ENCODE measurements at places on chromosomes 12 and 14.

GRCh38 chr14:104975481-104976197 lies 2.5 kb downstream of the AHNAK2 start:
- DNase-seq: no peak

GRCh38 chr12:29160230-29160629 lies 11.2 kb downstream of the FAR2 start:
- DNase-seq: no peak

DNA sequence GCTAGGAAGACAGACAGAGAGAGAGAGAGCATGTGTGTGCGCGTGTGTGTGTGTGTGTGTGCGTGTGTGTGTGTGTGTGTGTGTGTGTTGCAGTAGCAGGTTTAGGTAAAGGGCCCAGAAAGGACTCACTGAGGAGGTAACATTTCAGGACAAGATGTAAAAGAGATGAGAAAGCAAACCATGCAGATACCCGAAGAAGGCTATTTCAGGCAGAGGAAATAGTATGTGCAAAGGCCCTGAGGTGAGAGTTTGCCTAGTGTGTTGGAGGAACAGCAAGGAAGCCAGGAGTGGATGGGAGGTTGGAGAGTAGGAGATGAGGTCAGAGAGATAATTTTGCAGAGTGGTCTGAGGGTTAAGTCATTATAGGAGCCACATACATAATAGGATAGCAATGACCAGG lies 754.3 kb upstream of the TBX3 start:
- DNase-seq: no peak

DNA sequence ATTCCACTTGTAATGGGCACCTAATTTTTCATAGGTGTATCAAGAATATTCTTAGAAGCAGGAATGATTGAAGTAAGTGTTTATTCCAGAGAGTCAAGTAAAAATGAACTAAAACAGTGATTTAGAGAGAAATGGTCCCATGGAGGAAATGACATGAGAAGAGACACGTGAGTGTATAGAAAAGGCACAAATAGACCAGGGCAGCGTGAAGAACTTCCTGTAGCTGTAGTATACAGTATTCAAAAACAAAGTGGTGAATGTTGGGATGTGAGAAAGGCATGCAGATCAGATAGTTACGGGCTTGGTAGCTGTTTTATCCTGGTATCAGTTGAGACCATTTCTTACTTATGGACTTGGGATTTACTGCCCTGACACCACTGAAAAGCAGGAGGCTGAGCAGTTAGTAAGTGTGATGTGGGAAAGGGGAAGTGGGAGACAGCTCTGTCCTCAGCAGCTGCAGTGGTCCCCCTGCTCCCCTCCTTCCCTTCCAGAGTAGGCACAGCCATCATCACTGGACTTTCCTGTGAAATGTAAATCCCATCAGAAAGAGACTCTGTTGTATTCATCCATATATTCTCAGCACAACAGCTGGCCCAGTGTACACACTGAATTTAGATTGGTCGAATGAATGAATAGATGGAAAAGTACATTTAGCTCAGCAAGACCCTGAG lies 16.8 kb upstream of the TESPA1 start:
- DNase-seq: no peak

DNA sequence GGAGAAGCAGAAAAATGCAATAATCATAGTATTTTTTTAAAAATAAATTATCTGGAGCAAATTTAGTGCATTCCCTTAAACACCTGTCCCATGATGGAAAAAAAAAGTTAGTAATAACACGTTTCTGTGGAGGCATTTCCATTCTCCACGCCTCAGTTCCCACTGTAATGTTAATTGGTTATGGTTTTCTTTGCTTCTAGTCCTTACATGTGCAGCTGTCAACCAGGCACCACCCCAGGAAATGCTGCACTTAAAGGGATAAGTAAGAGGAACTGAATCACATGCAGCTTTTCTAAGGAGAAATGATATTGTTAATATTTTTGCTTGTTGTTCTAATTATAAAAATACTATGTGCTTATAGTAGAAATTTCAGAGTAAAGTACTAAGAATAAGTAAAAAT lies 240.3 kb downstream of the ZFP36L1 start:
- peak; percentile 78 for DNase-seq

GRCh38 chr14:50230701-50231474 lies 490 bp downstream of the SOS2 start:
- peak; percentile 51 for DNase-seq

- DNase-seq: no peak
Observed at GRCh38 chr12:14904854-14905253, 19.2 kb upstream of the MGP start.

GRCh38 chr12:6124411-6125309 lies at the start of gene VWF:
Gene VWF (minus strand): TSS chr12:6124670. CDS start chr12:6123196, 1,474 bp downstream.
- DNase-seq: no peak

DNA sequence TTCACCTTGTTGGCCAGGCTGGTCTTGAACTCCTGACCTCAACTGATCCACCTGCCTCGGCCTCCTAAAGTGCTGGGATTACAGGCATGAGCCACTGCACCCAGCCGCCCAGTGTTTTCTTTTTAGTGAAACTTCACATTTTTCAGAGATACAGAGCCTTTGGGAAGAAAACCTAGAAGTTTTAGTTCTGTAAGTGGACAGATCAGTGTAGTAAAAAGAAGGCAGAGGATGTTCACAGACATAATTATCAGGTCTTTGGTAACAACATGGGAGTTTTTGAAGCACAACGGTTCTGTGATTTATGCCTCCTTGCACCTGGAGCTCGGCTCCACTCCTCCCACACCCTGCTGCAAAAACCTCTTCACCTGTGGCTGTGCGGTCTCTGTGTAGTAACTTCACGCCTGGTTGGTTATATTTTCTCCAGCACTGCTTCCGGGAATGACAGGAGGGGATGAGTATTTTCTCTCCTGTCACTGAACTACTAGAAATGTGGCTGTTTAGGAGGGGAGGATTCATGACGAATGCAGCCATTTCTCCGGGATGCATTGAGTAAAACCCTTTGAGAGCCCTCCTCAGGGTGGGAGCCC lies 67.0 kb downstream of the ARF6 start:
- DNase-seq: peak; percentile 98

DNA sequence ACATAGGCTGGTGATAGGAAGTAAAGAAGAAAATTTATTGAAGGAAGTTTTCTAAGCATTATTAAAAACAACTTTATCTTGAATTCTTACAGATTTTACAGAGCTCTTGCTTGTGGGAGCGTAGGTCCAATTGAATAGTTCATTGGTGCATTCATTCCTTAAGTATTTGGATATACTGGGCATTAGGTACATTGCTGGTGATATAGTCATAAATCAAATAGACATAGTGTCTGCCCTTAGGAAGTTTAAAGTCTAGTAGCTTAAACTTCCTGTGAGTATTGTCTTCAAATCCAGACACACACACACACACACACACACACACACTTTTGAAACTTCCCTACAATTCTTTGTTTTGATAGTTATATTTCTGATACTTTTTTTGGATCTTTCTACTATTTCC lies 226.7 kb downstream of the FUT8 start:
- DNase-seq: peak; percentile 33

DNA sequence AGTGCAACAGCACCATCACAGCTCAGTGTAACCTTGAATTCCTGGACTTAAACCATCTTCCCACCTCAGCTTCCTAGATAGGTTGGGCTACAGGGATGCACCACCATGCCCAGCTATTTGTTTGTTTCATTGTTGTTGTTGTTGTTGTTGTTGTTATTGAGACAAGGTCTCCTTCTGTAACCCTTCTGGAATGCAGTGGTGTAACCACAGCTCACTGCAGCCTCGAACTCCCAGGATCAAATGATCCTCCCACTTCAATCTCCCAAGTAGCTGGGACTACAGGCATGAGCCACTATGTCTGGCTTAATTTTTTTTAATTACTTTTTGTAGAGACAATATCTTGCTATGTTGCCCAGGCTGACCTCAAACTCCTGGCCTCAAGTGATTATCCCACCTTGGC lies 1.2 kb upstream of the NEMP1 start:
- DNase-seq: no peak

DNA sequence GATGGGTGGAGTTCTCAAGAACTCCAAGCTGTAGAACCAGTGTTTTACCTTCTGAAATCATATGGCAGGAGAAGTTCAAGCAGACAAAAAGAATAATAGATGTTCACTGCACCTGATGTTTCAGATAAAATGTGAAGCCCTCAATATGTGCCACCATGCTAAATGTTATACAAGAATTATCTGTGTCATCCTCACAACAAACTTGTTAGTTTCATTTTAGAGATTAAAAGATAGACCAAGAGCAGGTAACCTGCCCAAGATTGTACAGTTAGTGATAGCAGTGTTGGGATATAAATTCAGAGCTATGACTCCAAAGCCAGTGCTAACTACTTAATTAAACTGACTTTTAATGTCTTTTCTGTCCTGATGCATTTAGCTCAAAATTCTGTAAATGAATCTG lies 44.7 kb downstream of the FRS2 start:
- DNase-seq: no peak

DNA sequence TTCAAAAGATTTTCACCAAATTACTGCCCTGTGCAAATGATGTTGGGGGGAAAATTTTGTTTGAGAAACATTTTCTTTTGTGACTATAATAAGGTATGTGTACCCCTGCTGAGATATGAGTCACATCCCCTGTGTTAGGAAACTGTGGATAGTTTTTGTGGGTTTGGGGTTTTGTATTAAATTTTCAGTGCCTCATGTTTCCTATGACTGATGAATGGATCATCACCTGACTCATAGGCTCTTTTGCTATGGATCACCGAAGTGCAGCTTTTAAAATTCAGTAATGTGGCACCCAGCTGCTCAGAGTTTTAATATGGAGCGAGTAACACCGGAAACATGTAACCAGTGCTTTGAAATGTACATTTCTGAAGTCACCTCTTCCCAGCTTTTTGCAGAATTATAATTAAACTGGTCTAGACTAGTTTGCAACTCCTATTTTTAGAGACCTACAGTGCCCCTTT lies 167.4 kb upstream of the HMGA2 start:
- peak; percentile 99 for DNase-seq

DNA sequence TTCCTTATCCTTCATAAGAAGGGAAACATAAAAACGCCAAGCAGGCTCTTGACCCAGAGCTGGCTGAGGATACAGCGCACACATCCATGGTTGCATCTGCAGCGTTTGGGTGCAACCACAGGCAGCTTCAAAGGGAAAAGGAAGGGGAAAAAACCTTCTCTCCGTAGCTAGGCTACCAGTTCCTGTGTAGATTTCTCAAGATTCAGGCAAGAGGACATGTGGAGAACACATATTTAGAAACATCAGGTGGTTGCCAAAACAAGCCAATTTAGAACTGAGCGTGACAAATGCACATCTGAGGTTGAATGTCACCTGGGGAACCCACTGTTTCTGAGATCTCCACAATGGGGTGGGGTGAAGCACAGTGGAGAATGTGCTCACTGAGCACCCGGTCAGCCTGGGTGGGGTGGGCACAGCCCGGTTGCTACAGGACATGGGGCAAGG lies 78.3 kb upstream of the BDKRB2 start:
- DNase-seq: no peak

GRCh38 chr12:1916371-1917171 lies 1.9 kb downstream of the CACNA2D4 start:
- DNase-seq: no peak

DNA sequence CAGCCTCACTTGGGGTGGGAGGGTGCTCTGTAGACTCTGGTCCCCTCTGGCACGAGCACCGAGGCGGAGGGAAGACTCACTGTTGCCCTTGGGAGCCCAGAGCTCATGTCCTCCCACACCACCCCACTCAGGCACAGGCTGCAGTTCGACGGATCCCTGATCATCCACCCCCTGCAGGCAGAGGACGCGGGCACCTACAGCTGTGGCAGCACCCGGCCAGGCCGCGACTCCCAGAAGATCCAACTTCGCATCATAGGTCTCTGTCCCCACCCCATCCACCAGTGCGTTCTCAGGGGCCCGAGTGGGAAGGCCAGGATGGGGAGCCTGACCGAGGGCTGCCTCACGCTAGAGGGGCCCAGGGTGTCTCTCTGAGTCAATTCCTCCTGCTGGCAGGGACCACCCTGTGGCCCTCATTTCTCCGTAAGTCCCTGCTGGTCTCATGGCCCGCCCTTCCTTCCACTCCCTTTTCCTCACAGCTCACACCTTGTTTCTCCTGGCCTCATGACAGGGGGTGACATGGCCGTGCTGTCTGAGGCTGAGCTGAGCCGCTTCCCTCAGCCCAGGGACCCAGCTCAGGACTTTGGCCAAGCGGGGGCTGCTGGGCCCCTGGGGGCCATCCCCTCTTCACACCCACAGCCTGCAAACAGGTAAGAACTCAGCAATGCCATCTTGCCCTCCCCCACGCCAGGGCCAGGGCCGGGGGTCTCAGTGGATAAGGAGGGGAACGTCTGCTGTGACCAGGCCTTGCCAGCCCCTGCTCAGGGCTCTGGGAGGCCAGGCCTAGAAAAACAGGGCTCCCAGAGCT lies 27.0 kb downstream of the PAPLN start:
- no peak for DNase-seq

GRCh38 chr14:68544081-68544892 lies 248.6 kb downstream of the ZFP36L1 start:
- peak; percentile 72 for DNase-seq

DNA sequence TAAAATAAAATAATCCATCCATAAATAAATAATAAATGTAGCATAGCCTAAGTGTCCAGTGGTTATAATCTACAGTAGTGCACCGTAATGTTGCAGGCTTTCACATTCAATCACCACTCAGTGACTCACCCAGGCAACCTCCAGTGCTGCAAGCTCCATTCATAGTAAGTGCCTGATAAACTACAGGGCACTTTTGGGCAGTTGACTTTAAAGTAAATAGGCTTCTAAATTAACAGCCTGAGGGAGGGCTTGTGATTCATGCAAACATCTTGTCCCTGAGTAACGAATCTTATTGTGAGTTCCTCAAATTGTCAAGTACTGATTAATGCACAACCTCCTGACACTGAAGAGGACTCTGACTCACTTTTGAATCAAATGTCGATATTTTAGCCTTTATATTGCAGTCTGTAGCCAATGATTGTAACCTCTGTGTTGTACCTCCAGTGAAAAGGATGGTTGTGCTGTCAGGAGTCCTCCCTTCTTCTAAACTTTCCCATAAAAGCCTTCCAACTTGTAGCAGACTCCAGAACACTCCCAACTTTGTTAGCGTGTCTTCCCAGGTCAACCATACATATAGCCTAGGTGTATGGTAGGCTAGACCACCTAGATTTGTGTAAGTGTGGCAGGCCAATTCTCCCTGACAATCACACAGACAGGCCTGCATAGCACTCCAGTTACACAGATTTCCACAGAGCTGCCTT lies 55.0 kb upstream of the BICD1 start:
- DNase-seq: peak; percentile 99

GRCh38 chr12:132690112-132690511 lies 2.7 kb downstream of the PXMP2 start:
- no peak for DNase-seq

- no peak for DNase-seq
Observed at GRCh38 chr14:56738020-56738419, 72.3 kb downstream of the OTX2 start.

GRCh38 chr12:34591966-34592365 lies 569.7 kb downstream of the ALG10 start:
- DNase-seq: no peak

- DNase-seq: no peak
Observed at GRCh38 chr12:58745348-58746125, 174.8 kb downstream of the LRIG3 start.

DNA sequence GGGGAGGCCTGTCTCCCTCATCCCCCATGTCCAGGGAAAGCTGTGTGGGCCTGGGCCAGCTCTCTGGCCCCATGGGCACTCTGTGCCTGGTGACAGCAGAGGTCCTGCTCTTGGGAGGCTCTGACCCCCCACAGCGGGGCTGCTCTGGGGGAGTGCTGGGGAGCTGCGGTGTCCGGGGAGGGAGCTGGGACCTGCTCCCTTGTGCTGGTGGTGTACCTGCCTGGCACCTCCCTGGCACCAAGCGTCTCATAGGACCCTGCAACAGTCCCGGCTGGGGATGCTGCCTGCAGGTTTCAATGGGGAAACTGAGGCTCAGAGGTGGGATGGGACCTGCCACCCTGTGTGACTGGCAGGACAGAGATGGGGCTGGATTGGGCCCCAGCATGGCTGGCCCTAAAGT lies 111.3 kb downstream of the KIF26A start:
- DNase-seq: no peak
